Inflammatory macrophage treated with lipopolysaccharide for 4 hours (primary cell): ENCODE measurements at places on chromosomes 1 and 21.

- DNase-seq = peak; percentile 29
Measured at GRCh38 chr1:61620536-61620935, 104.4 kb downstream of the TM2D1 start.

DNA sequence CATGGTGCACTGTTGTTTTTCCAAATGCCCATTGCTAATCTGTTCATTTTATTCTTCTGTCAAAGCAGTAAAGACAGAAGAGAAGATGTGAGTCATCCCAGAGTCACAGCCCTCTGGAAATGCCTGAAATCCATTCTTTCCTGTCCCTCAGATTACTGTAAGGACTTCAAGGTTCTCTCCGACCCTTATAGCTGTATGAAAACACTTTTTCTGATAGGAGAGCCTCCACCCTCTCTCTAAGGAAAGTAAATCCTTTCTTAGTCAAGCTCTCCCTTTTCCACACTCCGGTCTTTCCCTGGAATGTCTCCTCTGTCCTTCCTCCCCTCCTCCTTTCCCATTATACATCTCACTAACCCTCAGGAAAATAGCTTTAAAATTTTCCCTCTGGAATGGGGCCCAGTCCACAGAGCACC, 3.5 kb upstream of the PRDX6 start:
- no peak for DNase-seq

DNA sequence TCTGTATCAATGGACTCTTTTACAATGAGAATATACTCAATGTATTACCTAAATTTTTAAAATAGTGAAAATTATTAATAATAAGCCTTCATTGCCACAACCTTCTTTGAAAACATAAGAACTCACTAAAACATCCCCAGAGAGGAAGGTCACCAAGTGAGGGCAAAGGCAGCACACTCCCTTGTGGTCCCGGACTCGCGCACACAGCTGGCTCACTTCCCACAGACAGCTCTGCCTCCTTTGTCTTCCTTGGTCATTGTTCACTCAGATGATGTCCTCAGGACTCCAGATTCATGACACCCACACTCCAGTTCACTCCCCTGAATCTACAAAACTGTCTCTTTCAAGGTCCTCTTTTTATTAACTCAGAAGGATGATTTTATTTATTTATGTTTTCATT, 19.2 kb upstream of the UBR4 start:
- no peak for DNase-seq

DNA sequence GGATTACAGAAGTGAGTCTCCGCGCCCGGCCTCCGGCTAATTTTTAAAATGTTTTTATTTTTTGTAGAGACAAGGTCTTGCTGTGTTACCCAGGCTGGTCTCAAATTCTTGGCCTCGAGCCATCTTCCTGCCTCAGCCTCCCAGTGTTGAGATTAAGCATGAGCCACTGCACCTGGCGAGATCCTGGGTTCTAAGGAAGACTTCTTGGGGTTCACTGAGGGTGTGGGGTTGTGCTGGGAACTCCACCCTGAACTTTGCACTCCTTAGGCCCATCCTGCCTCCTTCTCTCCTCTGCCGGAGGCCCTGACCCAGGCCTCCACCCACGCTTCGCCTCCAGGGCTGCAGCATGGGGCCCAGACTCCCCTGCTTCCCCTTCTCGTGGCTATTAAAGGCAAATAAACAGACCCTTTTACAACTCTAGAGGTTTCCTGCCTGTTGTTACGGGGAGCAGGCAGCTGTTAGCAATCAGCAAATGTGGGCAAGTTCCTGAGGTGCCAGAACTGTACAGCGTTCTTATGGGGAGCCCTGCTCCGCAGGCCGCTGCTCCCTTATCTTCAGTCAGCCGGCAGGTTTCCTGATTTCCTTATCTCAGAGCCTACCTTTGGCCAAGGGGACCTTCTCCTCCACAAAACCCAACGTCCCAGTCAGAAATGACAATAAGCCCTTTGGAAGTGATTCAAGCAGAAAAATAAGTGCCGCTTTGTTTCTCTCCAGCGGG, 41.0 kb upstream of the LIN9 start:
- DNase-seq = peak; percentile 39

DNA sequence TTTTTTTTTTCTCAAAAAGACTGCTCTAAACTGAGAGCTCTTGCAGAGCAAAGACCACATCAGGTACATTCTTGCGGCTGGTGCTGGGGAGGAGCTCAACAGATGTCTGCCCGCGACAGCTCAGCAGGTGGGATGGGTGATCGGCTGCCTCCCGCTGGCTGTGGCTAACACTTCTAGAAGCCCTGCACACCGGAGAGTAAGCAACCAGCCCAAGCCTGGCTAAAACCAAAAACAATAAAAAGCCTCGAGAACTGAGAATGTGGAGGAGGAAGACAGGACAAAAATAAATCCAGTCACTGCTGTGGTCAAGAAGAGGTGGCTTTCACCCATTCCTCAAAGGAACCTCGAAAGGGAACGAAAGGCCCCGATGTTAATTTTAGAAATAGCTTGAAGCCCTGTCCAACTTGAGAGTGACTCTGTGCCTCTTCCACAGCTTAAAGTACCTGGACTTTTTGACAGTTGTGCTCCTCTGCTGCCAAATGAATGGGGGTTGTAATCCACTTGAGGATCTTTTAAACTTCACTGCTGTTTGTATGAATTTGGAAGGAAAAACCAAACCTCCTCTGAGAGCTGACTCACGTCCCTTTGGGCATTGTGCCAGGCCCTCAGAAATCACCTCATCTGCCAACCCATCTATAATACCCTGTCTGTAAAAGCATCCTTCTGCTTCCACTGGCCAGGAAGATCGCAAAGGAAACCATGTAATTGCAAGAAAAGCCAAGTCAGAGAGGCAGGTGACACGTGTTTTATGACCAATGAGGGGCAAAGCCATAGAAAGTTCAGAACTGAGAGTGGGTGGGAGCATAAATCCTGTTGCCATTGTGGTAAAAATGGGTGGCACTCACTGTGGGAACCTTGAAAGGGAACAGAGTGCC, 78.6 kb downstream of the KCNN3 start:
- peak; percentile 3 for DNase-seq

GRCh38 chr1:24666794-24667193, 23.7 kb downstream of the SRRM1 start:
- no peak for DNase-seq

DNA sequence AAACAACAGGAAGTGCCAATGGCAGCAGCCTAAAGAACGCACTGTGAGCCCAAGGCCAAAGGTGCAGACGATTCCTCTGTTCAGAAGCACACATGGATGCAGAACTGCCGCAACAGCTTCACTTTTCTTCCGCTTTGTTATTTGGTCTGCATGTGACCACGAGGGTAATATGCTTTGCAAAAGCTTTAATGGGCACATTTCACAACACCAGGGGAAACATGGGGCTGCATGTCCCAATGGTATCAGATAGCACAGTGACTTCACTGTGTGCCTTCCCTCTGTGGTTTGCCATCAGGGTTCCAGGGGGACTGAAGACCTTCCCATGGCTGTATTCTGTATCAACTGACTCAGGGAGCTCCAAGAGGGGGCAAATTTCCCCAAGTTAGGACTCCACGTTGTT, 28.3 kb downstream of the THAP3 start:
- peak; percentile 3 for DNase-seq

DNA sequence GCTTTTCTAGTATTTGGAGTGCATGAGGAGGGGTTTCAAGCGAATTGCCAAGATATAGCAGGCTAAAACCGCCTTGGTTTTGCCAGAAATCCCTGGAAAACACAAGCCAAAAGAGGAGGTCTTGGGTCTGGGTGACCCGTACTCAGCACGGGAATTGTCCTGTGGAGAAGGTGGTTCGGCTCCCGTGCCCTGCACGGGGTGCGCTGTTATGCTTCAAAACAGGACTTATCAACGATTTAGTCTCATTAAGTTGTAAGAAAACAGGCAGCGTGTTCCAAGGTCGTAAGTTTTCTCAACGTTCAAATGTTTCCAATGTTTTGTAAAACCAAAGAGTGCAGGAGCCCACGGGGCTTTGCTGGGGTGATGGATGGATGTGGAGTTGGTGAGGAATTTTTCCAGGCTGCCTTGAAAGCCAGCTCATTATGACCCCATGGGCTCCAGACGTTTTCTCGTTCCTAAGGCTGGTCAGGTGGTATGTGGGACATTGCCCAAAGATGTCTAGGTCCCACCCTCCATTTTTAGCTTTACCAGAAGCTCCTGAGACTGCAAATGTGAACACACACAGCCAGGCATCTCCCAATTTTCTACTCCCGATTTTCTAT, 75.4 kb upstream of the CLDN14 start:
- DNase-seq = no peak

DNA sequence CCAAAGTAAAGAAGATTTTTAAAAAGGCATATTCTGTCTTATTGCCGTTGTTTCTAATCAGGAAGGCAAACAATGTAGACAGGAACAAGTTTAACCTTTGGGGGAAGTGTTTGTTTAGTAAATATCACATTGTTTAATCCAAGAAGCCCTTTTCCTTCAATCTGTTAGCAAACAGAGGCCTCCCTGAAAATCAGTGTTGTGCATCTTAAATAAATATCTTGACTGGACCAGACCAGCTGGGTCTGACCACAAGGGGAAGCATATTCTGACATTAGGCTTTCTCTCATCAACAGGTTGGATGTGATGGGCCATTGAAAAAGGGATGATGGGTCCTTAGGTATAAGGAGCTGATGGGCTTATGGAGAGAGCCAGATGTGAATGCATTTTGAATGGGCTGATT, 81.8 kb upstream of the SGIP1 start:
- no peak for DNase-seq

- DNase-seq = peak; percentile 90
Measured at GRCh38 chr1:206802401-206802800, 30.1 kb upstream of the IL10 start.

DNA sequence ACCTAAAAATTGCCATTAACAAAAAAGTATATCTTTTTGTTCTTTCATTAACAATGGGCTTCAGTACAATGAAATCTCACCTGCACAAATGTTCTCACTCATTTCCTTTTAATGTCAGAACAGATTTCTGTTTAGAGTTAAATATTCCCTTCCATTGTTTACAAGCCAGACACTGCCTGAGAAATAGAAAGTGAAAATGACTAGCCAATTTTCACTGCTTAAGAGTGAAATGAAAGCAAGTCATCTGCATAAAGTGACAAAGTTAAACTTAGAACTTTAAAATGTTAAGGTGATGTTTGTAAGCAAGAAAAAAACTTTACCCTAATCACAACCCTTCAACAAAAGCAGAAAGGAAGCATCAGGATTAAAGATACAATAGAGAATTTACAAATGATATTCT, 27.5 kb downstream of the COA6 start:
- peak; percentile 68 for DNase-seq

DNA sequence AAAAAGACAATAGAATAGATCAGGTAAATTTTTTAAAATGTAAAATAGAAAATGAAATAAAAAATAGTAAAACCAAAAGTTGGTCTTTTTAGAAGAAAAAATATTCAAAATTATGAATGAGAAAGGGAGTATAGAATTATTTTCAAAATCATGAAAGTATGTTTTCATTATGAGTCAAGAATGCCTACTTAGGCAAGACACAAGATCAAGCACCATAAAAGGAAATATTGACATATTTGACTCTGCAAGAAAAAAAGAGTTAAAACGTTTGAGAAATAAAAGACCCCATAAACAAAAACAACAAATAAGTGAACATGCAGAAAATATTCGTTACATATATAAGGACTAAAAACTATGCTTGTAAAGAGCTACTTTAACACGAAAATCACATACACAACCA, 4.8 kb upstream of the COX20 start:
- DNase-seq = no peak

DNA sequence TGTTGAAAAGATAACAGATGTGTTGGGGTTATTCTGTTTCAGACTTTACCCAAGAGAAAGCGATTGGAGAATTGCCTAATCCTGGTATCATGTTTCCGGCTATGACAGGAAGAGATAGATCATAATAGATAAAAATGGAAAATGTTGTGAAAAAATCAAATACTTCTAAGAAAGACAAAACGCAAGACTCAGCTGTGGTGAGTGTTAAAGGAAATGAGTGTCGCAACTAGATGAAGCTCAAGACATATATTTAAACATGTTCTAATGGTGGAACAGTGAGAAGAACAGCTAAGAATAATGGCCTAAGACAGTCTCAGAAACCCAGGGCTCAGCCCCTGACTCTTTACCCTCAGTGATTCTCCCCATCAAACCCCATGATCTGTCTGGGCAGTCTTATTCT, 426.7 kb upstream of the RUNX1 start:
- DNase-seq = peak; percentile 98
